Nucleus accumbens (tissue), 56 donors: ENCODE measurements at places on chromosomes 4 and X.

GRCh38 chrX:119229253-119229615 is 6.9 kb upstream of the PGRMC1 start:
- no peak for DNase-seq

- DNase-seq = no peak
Measured at GRCh38 chr4:38663090-38663800, 754 bp upstream of the KLF3 start.

GRCh38 chr4:105194328-105195231 is 47.9 kb downstream of the TET2 start:
- no peak for DNase-seq

- DNase-seq = no peak
Measured at GRCh38 chrX:123698979-123699520, 33.8 kb downstream of the THOC2 start.

- DNase-seq = no peak
Measured at GRCh38 chrX:4805502-4805901, 1092.1 kb upstream of the PRKX start.
